ENCODE measurements at places on chromosomes 2 and 18.

DNA sequence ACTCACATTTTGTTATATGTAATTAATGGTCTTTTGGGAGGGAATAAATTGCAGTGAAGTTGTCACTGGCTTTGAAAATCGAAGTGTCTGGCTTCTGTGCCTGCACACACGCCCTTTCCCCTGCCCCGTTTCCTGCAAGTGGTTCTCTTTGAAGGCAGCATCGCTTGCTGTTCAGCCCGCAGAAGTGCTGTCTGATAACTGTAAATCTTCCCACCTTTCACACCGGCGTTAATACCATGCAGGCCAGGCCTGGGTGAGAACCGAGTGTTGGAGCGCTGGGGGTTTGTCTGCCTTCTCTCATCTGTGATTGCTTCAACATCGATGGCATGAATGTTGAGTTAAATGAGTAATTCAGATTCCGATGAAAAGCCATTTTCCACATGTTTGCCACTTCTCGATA, 37.9 kb upstream of the RPL31 start:
- peak; percentile 8 for DNase-seq

- DNase-seq: no peak
These were observed 438.1 kb upstream of the FAM98A start for GRCh38 chr2:34037157-34037556.

- no peak for DNase-seq
These were observed 116.2 kb downstream of the GATA6 start for GRCh38 chr18:22285361-22286140.

DNA sequence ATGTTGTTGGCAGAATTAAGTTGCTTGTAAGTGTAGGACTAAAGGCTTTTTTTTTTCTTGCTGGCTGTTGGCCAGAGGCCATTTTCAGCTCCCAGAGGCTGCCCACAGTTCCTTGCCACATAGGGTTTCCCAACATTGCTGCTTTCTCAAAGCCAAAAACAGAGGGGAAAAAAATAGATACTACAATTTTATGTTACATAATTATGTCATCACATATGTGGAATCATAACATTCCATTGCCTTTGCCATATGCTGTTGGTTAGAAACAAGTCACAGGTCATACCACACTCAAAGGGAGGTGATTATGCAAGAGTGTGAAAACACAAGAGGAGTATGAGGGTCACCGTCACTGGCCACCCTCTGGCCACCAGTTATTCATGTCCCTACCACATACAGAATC, 154.5 kb downstream of the RTN4 start:
- no peak for DNase-seq

DNA sequence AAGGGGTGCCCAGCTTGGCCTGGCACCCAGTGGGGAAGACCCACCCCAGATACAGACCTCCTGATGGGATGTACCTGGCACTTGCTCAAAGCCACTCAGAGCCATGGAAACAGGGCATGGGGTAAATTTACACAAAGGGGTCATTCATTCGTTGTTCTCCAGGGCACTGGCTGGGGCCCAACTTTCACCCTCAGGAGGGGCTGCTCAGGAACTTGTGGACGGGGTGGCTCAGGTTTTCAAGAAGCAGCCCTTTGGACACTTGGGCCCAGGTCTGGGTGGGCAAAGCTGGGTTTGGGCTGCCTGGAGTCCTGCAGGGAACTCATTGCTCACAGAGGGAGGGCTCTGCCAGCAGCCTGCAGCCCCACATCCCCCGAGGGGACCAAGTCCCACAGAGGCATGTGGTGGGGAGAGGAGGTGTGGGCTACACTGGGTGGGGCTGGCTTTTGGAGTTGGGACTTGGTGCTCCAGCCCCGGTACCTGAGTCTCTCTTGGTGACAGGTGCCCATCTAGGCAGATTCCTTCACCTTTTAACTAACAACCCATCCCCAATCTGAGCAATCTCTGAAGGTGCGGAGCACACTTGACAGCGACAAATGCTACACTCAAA, 172.3 kb downstream of the CELF4 start:
- DNase-seq: no peak

DNA sequence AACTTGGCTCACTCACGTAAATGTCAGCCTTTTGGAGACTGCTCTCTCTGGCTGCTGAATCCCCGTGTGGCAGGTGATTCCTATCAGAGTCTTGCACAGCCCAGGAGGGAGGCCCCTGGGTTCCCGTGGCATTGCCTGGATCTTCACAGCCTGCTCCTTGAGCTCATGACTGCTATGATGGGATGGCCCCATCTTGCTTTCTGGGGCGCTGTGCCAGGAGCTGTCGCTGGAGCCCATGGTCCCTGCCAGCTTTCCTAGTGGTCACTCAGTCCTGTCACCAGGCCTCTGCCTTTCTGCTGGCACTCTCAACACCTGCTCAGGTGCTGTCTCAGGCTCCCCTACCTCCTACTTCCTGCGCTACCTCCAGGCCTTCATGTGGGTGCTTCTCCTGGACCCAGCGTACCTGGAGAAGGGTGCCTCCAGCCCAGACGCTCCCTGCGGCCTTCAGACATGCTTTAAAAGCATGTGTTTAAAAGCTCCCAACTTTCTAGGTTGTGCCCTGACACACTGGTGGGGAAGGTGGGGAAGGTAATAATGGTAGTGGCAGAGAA, 110.1 kb downstream of the MCFD2 start:
- DNase-seq: no peak

DNA sequence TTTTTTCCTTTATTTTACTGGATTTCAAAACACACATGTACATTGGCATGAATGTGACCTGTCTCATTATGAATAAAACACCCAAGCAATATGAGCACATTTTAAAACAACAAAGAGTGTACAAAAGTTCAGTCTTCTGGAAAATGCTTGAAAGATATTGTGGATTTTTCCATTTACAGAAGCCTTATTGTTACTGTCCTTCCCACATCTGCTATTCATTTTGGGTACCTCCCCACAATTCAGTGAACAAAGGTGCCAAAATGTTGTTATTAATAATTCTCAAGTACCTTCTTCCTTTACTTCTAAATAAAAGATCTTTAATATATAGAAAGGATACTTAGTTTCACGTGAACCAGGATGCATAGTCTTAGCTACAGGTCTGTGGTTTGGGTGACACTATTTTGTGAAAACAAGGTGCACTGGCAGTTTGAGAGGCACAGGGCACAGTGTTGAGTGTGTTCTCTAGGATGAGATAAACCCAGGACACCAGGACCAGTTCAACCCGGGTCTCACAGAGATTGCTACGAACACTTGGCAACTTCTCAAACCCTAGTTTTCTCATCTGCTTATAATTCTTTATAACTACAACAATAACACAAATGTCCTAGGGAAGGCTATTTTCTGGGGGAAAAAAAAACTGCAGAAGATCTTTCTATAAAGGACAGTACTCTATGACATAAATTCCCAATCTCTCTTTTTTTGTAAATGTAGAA, 84.5 kb upstream of the GALNT5 start:
- DNase-seq: no peak

DNA sequence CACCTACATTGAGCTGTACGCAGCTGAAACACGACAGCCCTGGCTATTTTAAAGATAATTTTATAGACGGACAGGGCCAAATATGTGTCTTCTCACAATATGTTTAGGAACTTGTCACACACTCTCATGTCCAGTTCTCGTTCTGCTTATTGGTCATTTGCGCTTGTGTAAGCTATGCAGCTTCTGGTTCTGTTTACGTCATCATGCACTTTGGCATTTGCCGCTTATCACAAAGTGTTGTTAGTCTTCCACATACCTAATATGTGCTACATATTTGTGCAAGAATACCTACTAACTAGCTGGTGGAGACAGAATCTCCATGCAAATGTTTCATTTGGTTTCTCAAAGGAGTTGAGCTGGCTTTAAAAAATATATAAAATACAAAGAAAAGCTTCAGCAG, 7.5 kb upstream of the ZNF516 start:
- DNase-seq: no peak

DNA sequence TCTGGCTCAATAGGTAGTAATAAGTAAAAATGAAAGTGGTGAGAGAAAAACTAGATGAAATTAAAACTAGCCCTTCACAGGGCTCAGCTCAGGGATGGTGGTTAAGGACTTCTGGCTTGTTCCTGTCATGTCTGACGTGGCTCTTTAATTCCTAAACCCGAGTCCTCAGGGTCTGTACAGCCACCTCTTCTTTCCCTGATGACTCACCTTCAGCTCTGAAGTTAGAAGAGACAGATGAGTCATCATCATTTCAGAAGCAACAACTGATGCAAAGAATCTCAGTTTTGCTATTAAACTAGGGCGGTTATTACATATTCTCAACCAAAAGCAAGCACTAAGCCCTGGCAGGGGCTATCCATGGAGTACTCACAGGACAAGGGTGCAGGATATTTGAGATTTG, 24.0 kb upstream of the ITGB6 start:
- DNase-seq: peak; percentile 15

DNA sequence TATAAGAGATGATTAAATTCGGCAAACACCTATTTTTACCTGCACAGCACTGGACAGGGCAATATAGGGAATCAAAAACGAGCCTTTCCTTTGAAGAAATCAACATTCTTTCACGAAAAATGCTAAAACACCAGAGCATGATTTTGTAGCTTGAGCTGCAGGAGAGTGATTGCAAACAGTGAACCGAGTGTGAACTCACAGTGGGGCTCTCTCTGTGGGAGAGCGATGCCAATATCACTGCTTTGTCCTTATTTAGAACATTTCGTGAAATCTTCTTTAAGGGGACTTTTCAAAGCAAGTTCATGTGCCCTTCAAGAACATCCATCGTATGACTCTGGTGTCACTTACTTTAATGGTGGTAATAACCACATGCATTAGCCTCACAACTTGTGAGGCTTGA, 238.8 kb downstream of the CD226 start:
- DNase-seq: no peak

DNA sequence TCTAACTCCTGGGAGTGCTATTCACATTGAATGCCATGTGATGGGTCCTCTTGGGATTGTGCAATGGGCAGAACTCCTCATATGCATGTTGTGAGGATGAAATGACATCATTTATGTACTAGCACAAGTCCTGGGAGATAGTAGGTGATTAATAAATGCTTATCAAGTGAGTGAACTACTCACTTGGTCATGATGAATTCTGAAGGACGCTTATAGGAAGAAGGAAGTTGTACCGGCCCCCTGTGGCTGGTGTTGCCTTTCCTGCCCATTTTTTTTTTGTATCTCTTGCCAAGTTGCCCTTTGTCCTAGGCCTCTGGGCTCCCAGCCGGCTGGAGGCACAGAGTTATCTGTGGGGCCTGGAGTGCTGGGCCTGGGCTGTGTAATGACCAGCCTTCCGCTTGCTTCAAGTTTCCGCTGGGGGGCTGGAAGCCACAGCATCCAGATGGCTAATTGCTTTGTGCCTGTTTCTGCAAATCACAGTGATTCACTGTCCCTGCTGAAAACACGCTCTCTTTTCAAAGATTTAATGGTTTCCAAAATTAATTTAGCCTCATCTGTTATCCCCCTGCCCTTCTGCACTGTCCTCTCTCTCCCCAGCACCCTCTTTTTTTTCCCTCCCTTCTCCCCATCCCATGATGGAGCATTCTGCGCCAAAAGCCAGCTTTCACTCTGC, 33.7 kb upstream of the MRPL33 start:
- no peak for DNase-seq

GRCh38 chr2:36698993-36699392, 2.5 kb downstream of the VIT start:
- no peak for DNase-seq

- no peak for DNase-seq
These were observed 44.8 kb upstream of the ARHGAP25 start for GRCh38 chr2:68689553-68690537.

- DNase-seq: no peak
These were observed 465 bp downstream of the SEPTIN10 start for GRCh38 chr2:109613081-109613921.

DNA sequence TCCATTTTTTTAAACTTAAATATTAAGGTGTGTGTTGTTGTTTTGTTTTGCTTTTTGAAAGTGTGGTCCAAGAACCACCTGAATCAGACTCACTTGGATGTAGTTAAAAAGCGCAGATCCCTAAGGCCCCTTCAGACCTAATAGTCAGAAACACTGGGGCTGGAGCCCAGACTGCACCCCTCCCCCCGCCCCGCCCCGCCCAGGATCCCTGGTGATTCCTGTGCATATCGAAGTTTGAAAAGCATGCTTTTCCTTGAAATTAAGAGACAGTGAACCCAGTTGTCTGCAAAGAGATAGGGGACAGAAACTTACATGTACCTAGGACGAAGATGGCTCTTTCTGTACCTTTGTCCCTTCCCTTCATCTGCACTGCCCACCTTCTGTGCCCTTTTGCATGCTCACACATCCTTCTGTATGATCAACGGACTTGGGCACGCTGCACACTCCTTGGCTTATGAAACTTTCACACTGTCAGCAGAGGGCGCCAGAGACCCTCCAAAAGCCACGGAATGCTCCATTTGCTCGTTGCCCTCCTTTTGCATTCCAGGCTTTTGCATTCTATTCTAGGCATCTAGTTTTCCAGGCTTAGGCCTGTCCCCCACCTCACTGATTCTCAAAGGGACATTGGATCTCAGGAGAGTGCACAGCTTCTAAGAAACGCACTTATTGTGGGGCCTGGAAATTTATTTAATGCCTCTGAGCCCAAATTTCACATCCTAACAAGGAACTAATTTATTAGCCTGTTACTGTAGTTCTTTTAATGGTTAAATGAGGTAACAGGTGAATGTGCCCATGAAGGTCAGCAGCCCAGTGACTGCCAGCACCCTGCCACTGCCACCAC, 32.8 kb upstream of the SLC14A1 start:
- peak; percentile 79 for DNase-seq

GRCh38 chr18:58699551-58699950, 28.3 kb downstream of the MALT1 start:
- no peak for DNase-seq

DNA sequence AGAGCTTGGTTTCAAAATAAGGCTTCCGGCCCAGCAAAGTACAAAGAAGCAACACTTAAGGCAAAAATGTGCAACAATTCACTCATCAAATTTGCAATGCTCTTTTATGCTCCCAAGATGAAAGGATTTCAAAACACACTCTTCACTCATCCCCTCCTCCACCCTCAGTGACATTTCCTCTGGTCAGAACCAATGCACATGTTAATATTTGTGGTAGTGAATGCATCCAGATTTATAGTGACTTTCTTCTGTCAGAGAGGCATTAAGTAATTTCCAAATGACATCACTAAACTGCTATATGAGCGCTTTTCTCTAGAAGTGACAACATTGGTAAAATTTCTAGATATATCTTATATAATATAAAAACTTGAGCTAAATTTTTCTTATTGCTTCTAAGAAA, 800.4 kb downstream of the NRXN1 start:
- no peak for DNase-seq

- no peak for DNase-seq
These were observed 8.0 kb upstream of the KLHL29 start for GRCh38 chr2:23376972-23377371.

- no peak for DNase-seq
These were observed 60.7 kb downstream of the RND3 start for GRCh38 chr2:150426724-150427123.

DNA sequence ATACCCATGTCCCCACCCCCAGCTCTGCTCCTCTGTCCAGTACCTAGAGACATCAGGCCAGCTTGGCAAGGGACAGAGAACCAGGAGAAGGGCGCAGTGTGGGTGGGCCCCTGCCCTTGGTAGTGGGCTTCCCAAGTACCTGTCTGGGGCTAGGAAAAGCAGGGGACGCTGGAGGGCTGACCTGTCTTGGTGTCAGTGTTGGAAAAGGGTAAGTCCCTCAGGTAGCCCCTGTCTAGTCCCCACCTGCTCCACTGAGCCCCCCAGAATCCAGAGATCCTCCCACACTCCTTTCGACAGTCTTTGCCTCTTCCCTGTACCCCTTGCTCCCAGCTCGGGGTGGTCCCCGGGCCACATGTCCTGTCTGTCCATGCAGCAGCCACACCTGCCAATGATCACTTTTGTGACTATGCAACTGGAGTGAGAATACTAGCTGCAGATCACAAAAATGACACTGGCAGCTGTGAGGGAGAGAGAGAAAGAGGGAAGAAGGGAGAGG, 14.6 kb downstream of the DNAJB2 start:
- DNase-seq: no peak

Data from CD4-positive, alpha-beta T cell treated with Interleukin-10 for 1 hour (primary cell).